ENCODE measurements at places on chromosomes 11 and 22. TPM values are rescaled to one million over a fixed set of nuclear protein-coding genes. Genes with fewer than 3 reads are reported as not detected.

The FGF19 gene
- polyA plus RNA-seq: 6.2 TPM

The TRIM49 gene
- polyA plus RNA-seq: not detected

The NDUFS8 gene
- 188 TPM for polyA plus RNA-seq

The RTN4R gene
- 13.6 TPM for polyA plus RNA-seq

The CHEK1 gene
- polyA plus RNA-seq: 29.5 TPM

The NDUFA6 gene
- 273 TPM for polyA plus RNA-seq

The MMP27 gene
- polyA plus RNA-seq: not detected

The TIMP3 gene
- 0.72 TPM for polyA plus RNA-seq

The CASP1 gene
- polyA plus RNA-seq: not detected

The TMEM41B gene
- polyA plus RNA-seq: 47.5 TPM

The CSTF3 gene
- polyA plus RNA-seq: 86.8 TPM

The EXPH5 gene
- not detected for polyA plus RNA-seq

The FOLH1 gene
- polyA plus RNA-seq: not detected

Measured in neural cell (in vitro differentiated cells).